ENCODE measurements at places on chromosomes 5 and 9. TPM values are rescaled to one million over a fixed set of nuclear protein-coding genes. Genes with fewer than 3 reads are reported as not detected.

The ACSL6 gene
- not detected for total RNA-seq

The OBP2A gene
- total RNA-seq: not detected

The SLC22A4 gene
- 4.9 TPM for total RNA-seq

The CSF2 gene
- total RNA-seq: 0.36 TPM

The SAXO1 gene
- total RNA-seq: not detected

The RNF183 gene
- total RNA-seq: not detected

The GARNL3 gene
- total RNA-seq: 1.8 TPM

The IL3 gene
- total RNA-seq: not detected

The IL17B gene
- total RNA-seq: not detected

The FXN gene
- 27.1 TPM for total RNA-seq

The ENHO gene
- total RNA-seq: 2.9 TPM

The PTGR1 gene
- total RNA-seq: 362 TPM

The OTULINL gene
- 13.5 TPM for total RNA-seq

The FBN2 gene
- total RNA-seq: 20.5 TPM

The ORM2 gene
- not detected for total RNA-seq

The CEL gene
- total RNA-seq: 0.88 TPM

The FOXD4L6 gene
- not detected for total RNA-seq

The CTSL gene
- total RNA-seq: 743 TPM

The TTC23L gene
- total RNA-seq: 0.48 TPM

The B4GALT1 gene
- 209 TPM for total RNA-seq

The TXNDC8 gene
- not detected for total RNA-seq

The PCDHB7 gene
- total RNA-seq: not detected

The FOXI1 gene
- total RNA-seq: not detected

The OR13F1 gene
- total RNA-seq: not detected

The PCDHA12 gene
- total RNA-seq: 2.3 TPM

The ANKRD31 gene
- total RNA-seq: 0.06 TPM

The PDGFRB gene
- 0.13 TPM for total RNA-seq

The TCF7 gene
- total RNA-seq: 14.9 TPM

The RAD17 gene
- 18.0 TPM for total RNA-seq

The MCTP1 gene
- total RNA-seq: 6.8 TPM

The CD180 gene
- total RNA-seq: not detected

The F2RL2 gene
- total RNA-seq: 5.2 TPM

The NR2F1-AS1 gene
- total RNA-seq: 4.1 TPM
